ENCODE measurements at places on chromosomes 6 and 20. TPM values are rescaled to one million over a fixed set of nuclear protein-coding genes. Genes with fewer than 3 reads are reported as not detected.

GRCh38 chr20:58071991-58072390 is 156.5 kb downstream of the ANKRD60 start:
- H3K27ac ChIP-seq: no peak overlapping the region
- peaks cover 12% of the 10 kb centered on the region for H3K4me1 ChIP-seq
- H3K4me3 ChIP-seq: no peak overlapping the region
- H3K27me3 ChIP-seq: peaks cover 11% of the 10 kb centered on the region
- DNase-seq: no peak

GRCh38 chr6:147769496-147770087 is 261.1 kb downstream of the SAMD5 start:
- no peaks in the 10 kb centered on the region for H3K4me1 ChIP-seq
- no peak overlapping the region for H3K4me3 ChIP-seq
- H3K27me3 ChIP-seq: no peaks in the 10 kb centered on the region
- DNase-seq: no peak
- H3K27ac ChIP-seq: no peak overlapping the region

DNA sequence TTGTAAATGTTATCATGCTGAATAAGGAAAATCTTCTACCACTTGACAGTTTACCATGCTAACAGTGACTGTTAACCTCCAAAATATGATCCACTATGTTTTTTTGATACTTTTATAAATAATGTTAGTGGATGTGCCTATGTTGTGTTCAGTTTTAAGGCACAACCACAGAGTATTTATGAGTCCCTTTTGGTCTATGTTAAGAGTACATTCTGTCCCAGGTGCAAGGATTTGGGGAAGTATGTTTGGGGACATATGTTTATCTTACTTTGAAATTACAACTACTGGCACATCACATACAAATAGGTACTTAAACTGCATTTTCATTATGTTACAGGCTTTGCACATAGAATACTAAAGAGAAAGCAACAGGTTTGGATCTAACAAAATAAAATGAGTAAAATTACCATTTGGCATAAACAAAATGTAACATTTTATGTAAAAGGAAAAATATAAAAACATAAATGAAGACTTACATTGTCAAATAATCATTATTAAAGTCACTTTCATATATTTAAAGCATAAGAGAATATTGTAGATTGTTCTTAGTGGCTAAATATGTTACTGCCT is 71.2 kb downstream of the SESN1 start:
- H3K36me3 ChIP-seq: no peaks in the 10 kb centered on the region
- DNase-seq: no peak
- no peaks in the 10 kb centered on the region for H3K27me3 ChIP-seq
- H3K4me3 ChIP-seq: no peak overlapping the region
- H3K27ac ChIP-seq: no peak overlapping the region

- peaks cover 36% of the 10 kb centered on the region for H3K4me1 ChIP-seq
- peak overlapping the region; percentile 54 for H3K27ac ChIP-seq
- H3K4me3 ChIP-seq: peak overlapping the region; percentile 72
Measured at GRCh38 chr6:106512048-106512967, 117.0 kb downstream of the RTN4IP1 start.

DNA sequence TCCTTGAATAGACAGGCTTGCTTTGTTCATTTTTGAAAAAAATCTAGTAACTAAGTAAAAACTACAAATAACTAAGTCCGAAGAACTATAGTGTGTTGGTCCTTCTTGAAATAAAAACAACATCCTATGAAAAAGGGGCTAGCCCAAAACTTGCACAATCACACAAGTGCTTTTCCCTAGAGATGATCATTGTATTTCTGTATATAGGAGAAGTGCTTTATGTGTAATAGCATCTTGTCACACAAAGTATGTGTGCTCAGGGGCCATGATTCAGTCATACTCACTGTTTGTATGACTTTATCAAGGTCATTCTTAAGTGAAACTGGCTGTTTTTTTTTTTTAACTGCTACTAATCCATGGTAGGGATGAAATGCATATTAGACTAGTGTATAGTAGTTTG is 179.8 kb downstream of the DTNBP1 start:
- H3K4me1 ChIP-seq: peaks cover 7% of the 10 kb centered on the region
- H3K4me3 ChIP-seq: no peak overlapping the region
- no peak overlapping the region for H3K27ac ChIP-seq
- H3K36me3 ChIP-seq: peaks cover 5% of the 10 kb centered on the region
- no peak for DNase-seq

GRCh38 chr20:7346562-7346961 is 579.1 kb downstream of the BMP2 start:
- H3K36me3 ChIP-seq: no peaks in the 10 kb centered on the region
- H3K4me3 ChIP-seq: no peak overlapping the region
- no peak overlapping the region for H3K27ac ChIP-seq
- H3K27me3 ChIP-seq: peaks cover 1% of the 10 kb centered on the region
- no peaks in the 10 kb centered on the region for H3K4me1 ChIP-seq
- no peak for DNase-seq

- H3K4me3 ChIP-seq: no peak overlapping the region
- H3K27me3 ChIP-seq: no peaks in the 10 kb centered on the region
- peak overlapping the region; percentile 6 for H3K27ac ChIP-seq
- H3K36me3 ChIP-seq: no peaks in the 10 kb centered on the region
Measured at GRCh38 chr6:121652726-121653623, 217.5 kb downstream of the GJA1 start.

GRCh38 chr6:128363020-128363813 is 157.2 kb downstream of the PTPRK start:
- peak overlapping the region; percentile 18 for H3K27ac ChIP-seq
- H3K36me3 ChIP-seq: no peaks in the 10 kb centered on the region
- no peak overlapping the region for H3K4me3 ChIP-seq
- H3K4me1 ChIP-seq: peaks cover 17% of the 10 kb centered on the region
- no peak for DNase-seq

DNA sequence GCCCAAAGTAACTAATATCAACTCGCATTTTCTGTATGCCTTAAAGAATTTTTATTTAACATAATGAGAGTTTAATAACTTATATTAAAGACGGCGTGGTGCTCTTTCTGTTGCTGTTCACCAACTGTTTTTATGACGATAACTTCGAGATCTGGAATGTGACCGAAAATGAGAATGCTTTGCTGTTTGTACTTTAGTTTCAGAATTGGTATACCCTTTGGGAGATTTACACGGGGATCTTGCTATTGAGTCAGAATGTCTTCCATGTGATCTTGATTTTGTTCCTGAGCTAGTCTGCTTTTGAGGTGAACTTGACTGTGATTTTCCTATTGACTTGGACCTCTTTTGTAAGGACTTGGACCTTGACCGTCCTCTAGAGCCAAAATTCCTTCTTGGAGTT is 17.9 kb downstream of the PNRC1 start:
- peaks cover 1% of the 10 kb centered on the region for H3K36me3 ChIP-seq
- H3K4me1 ChIP-seq: peaks cover 9% of the 10 kb centered on the region
- H3K27ac ChIP-seq: no peak overlapping the region
- no peaks in the 10 kb centered on the region for H3K27me3 ChIP-seq

GRCh38 chr20:46850416-46850815 is 44.2 kb upstream of the EYA2 start:
- peaks cover 12% of the 10 kb centered on the region for H3K27me3 ChIP-seq
- no peaks in the 10 kb centered on the region for H3K4me1 ChIP-seq
- H3K36me3 ChIP-seq: no peaks in the 10 kb centered on the region
- no peak for DNase-seq
- H3K4me3 ChIP-seq: no peak overlapping the region

DNA sequence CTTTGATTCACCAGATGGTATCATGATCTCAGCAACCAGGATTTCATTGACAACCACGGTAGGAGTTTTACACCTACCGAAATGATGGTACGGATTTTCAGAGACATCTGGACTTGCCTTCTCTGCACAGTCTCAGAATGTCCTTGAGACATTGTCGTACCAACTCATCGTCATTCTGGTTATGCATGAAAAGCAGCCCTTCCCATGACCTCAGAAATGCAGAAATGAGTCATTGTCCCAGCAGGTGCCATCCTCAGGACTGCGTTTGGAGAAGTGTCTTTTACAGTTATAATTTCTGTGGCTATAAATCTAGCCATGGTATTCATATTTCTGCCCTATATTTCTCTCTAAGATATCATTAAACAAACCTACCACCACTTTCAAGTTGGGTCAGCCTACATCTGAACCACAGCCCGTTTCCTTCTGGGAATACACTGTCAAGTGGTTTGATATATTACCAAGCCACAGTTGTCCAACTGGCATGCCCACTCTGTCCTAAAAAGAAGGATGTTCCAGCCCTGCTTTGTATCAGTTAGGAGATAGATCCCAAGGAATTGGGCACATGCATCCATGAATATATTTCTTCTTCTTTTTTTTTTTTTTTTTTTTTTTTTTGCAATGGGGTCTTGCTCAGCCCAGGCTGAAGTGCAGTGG is 7.5 kb upstream of the BFSP1 start:
- no peak for DNase-seq
- peaks cover 69% of the 10 kb centered on the region for H3K4me1 ChIP-seq
- H3K27ac ChIP-seq: peak overlapping the region; percentile 59
- H3K4me3 ChIP-seq: no peak overlapping the region
- H3K27me3 ChIP-seq: no peaks in the 10 kb centered on the region

- no peaks in the 10 kb centered on the region for H3K4me1 ChIP-seq
- H3K4me3 ChIP-seq: no peak overlapping the region
- no peaks in the 10 kb centered on the region for H3K36me3 ChIP-seq
- H3K27me3 ChIP-seq: peaks cover 35% of the 10 kb centered on the region
Measured at GRCh38 chr20:59787538-59787890, 145.9 kb downstream of the SYCP2 start.

GRCh38 chr6:130362128-130362527 is 3.7 kb upstream of the TMEM200A start:
- H3K27me3 ChIP-seq: peaks cover 7% of the 10 kb centered on the region
- peaks cover 1% of the 10 kb centered on the region for H3K36me3 ChIP-seq
- no peak overlapping the region for H3K4me3 ChIP-seq
- H3K4me1 ChIP-seq: peaks cover 12% of the 10 kb centered on the region

- H3K4me3 ChIP-seq: peak overlapping the region; percentile 58
- H3K27me3 ChIP-seq: peaks cover 6% of the 10 kb centered on the region
- DNase-seq: no peak
Measured at GRCh38 chr20:6533761-6534479, 233.6 kb upstream of the BMP2 start.

- no peak overlapping the region for H3K4me3 ChIP-seq
- H3K4me1 ChIP-seq: no peaks in the 10 kb centered on the region
- H3K36me3 ChIP-seq: peaks cover 28% of the 10 kb centered on the region
Measured at GRCh38 chr20:35551503-35551902, 9.6 kb downstream of the ERGIC3 start.

- no peak overlapping the region for H3K4me3 ChIP-seq
- peaks cover 22% of the 10 kb centered on the region for H3K4me1 ChIP-seq
- H3K27ac ChIP-seq: no peak overlapping the region
- no peak for DNase-seq
- H3K36me3 ChIP-seq: no peaks in the 10 kb centered on the region
Measured at GRCh38 chr6:33607784-33608161, 13.3 kb upstream of the ITPR3 start.

- peaks cover 3% of the 10 kb centered on the region for H3K36me3 ChIP-seq
- H3K27me3 ChIP-seq: no peaks in the 10 kb centered on the region
- no peak for DNase-seq
- no peak overlapping the region for H3K27ac ChIP-seq
- H3K4me1 ChIP-seq: peaks cover 30% of the 10 kb centered on the region
Measured at GRCh38 chr6:150299873-150300485, 68.8 kb upstream of the IYD start.

- peak overlapping the region; percentile 91 for H3K4me3 ChIP-seq
- no peaks in the 10 kb centered on the region for H3K27me3 ChIP-seq
- DNase-seq: peak; percentile 99
- H3K27ac ChIP-seq: peak overlapping the region; percentile 98
- no peaks in the 10 kb centered on the region for H3K36me3 ChIP-seq
- H3K4me1 ChIP-seq: peaks cover 35% of the 10 kb centered on the region
Measured at GRCh38 chr6:19804205-19805128, 32.7 kb upstream of the ID4 start.

- peaks cover 11% of the 10 kb centered on the region for H3K27me3 ChIP-seq
- no peak for DNase-seq
- H3K4me3 ChIP-seq: no peak overlapping the region
- no peaks in the 10 kb centered on the region for H3K36me3 ChIP-seq
- no peaks in the 10 kb centered on the region for H3K4me1 ChIP-seq
- H3K27ac ChIP-seq: no peak overlapping the region
Measured at GRCh38 chr6:95321126-95321525, 256.2 kb upstream of the MANEA start.

GRCh38 chr6:30480536-30481156 is 8.7 kb upstream of the HLA-E start:
- H3K27ac ChIP-seq: no peak overlapping the region
- peaks cover 6% of the 10 kb centered on the region for H3K4me1 ChIP-seq
- H3K27me3 ChIP-seq: peaks cover 49% of the 10 kb centered on the region
- no peak for DNase-seq
- no peaks in the 10 kb centered on the region for H3K36me3 ChIP-seq

DNA sequence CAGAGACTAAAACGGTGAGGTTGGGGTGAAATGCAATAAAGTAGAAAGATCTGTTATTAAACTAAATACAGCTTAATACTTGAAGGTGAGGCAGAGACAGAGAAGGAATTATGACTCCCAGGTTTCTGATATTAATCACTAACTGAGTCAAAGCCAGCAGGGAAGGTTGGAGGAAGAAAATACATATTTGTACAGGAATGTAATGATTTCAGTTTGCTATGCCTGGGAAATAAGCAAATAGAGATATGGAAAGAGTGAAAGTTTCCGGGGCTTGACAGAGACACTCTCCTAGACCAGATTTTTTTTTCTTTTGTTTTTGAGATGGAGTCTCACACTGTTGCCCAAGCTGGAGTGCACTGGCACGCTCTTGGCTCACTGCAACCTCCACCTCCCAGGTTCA is 76.8 kb downstream of the PTPRK start:
- no peaks in the 10 kb centered on the region for H3K27me3 ChIP-seq

GRCh38 chr6:160791981-160792418 is 90.0 kb downstream of the PLG start:
- no peak overlapping the region for H3K27ac ChIP-seq
- DNase-seq: no peak
- H3K4me1 ChIP-seq: peaks cover 7% of the 10 kb centered on the region
- no peaks in the 10 kb centered on the region for H3K36me3 ChIP-seq
- no peak overlapping the region for H3K4me3 ChIP-seq

DNA sequence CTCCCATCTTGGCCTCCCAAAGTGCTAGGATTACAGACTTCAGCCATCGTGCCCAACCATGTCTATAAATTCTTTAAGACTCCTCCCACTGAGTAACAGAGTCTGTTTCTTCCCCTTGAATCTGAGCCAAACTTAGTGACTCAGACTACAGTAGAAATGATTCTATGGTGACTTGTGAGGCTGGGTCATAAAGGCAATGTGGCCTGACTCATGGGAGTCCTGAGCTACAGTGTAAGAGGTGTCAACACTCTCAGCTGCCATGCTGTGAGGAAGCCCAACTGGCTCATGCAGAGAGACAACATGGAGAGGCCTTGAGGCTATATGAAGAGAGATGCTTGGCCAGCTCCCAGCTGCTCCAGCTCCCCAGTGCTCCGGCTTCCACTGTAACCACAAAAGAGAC is 5.2 kb upstream of the NRSN2 start:
- no peak for DNase-seq
- H3K27me3 ChIP-seq: no peaks in the 10 kb centered on the region
- peaks cover 9% of the 10 kb centered on the region for H3K36me3 ChIP-seq
- H3K4me1 ChIP-seq: peaks cover 6% of the 10 kb centered on the region
- peak overlapping the region; percentile 74 for H3K27ac ChIP-seq

Gene MTG2
- 28.3 TPM for total RNA-seq

Gene SLC22A23
- 10.9 TPM for total RNA-seq

Gene PTK7
- total RNA-seq: 293 TPM

Gene BLTP3A
- total RNA-seq: 20.1 TPM

Gene CD40
- total RNA-seq: not detected

Gene MUC22
- not detected for total RNA-seq

Gene STX11
- 1.6 TPM for total RNA-seq

Gene RSPH9
- total RNA-seq: 0.38 TPM

Gene XRN2
- total RNA-seq: 44.0 TPM

Gene RNF182
- 5.3 TPM for total RNA-seq

Gene ZNF341
- 2.8 TPM for total RNA-seq

Gene FYN
- 109 TPM for total RNA-seq

Gene PROCR
- 5.2 TPM for total RNA-seq

Gene PPP1R11
- total RNA-seq: 47.1 TPM

Measured in chondrocyte (in vitro differentiated cells).